ENCODE measurements at places on chromosomes 12 and 14.

GRCh38 chr14:64296561-64296960 is 2.4 kb upstream of the ESR2 start:
- DNase-seq = no peak

DNA sequence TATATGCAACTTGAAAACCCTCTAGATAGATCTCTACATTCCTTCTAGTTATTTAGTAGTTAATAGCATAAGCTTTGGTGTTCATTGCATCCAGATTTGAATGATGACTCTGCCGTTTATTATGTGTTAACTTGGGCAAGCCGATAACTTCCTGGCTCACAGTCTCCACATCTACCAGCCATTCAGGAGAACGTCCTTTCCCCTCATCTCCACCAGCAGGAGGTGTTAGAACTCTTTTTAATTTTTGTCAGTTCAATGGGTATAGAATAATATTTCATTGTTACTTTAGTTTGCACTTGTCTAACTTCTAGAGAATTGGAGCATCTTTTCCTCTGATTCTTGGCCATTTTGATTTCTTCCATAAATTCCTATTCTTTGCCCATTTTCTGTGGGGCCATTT is 30.0 kb upstream of the WSCD2 start:
- DNase-seq = no peak

DNA sequence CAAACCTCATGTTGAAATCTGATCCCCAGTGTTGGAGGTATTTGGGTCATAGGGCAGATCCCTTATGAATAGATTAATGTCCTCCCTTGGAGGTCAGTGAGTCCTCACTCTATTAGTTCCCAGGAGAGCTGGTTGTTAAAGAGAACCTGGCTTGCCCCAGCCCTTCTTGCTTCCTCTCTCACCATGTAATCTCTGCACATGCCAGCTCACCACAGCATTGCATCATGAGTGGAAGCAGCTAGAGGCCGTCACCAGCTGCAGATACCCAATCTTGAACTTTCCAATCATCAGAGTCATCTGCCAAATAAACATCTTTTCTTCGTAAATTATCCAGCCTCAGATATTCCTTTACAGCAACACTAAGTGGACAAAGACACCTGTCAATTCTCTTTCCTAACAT is 161.8 kb upstream of the IGF1 start:
- DNase-seq = no peak

- no peak for DNase-seq
Observed at GRCh38 chr14:91745344-91745743, 13.5 kb upstream of the CATSPERB start.

GRCh38 chr14:65972891-65973290 is 513.3 kb upstream of the CCDC196 start:
- no peak for DNase-seq

- DNase-seq = no peak
Observed at GRCh38 chr12:29610473-29611170, 113.1 kb upstream of the OVCH1 start.

DNA sequence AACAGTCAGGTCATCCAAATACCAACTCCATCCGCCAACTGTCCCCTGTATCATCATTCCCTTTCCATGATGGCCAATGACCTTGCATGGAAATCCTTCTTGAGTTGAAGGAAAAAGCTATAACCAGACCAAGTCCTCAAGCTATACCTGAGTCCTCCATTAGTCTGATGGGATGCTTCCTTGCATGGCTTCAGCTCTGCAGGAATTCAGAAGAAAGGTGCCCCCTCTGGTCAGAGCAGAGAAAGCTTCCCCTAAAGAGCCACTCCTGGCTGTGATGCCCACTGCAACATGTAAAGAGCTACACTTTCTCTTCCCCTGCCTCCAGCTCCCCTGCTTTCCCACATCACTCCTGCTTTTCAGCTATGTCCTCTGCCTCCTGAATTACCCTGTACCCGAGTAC is 43.1 kb upstream of the FKBP4 start:
- no peak for DNase-seq

DNA sequence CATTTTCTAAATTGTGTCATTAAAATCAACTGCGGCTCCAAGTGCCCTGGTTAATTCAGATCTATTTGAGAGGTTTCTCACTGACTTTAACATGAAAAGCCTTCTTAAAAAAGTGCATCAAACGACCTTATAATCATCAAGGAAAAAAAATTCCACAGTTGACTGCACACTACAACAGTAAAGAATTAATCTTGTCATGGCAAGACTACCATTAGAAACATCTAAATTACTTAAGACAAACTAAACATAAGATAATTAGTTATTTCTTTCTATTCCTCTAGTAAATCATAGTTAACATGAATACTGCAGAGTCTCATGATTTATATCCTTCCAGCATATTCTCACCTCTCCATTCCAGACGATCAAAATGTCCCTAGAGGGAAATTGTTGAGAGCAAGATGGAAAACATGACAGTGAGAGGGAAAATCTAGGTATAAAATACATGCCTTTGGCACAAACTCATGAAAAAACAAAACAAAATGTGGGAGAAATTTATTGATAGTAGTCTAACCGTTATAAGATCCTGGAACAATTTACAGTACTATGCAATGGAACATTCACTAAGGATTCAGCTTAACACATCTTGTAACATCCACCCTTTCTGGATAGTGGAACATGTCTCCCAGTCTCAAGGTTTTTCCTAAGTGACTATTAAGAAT is 112.5 kb downstream of the PRKD1 start:
- DNase-seq = no peak

- DNase-seq = no peak
Observed at GRCh38 chr14:101813833-101814232, 52.3 kb downstream of the PPP2R5C start.

- DNase-seq = peak; percentile 18
Observed at GRCh38 chr12:7190268-7191055, 976 bp downstream of the PEX5 start.

GRCh38 chr14:92135269-92135668 is 13.5 kb downstream of the CPSF2 start:
- no peak for DNase-seq

- DNase-seq = no peak
Observed at GRCh38 chr12:43763769-43764168, 5.0 kb downstream of the IRAK4 start.

DNA sequence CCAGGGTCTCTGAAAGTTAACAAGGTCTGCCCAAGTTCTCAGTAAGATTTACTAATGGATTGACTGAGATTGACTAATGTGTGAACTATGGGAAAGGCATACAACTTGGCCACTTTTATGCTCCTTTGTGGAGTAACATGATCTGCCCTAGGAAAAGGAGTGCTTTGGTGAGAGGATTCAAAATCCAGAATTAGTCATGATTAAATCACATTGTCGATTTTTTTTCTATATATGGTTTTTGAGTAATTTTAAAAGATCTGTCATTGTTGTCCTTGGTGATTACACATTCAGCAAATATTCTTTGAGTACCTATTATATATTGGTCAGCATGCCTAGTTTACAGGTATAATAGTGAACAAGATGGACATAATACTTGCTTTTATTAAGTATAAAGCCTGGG is 147.7 kb upstream of the SYT10 start:
- no peak for DNase-seq

GRCh38 chr14:92215579-92215978 is 93.8 kb downstream of the CPSF2 start:
- DNase-seq = no peak

- no peak for DNase-seq
Observed at GRCh38 chr12:95358111-95359083, 115.6 kb upstream of the METAP2 start.

DNA sequence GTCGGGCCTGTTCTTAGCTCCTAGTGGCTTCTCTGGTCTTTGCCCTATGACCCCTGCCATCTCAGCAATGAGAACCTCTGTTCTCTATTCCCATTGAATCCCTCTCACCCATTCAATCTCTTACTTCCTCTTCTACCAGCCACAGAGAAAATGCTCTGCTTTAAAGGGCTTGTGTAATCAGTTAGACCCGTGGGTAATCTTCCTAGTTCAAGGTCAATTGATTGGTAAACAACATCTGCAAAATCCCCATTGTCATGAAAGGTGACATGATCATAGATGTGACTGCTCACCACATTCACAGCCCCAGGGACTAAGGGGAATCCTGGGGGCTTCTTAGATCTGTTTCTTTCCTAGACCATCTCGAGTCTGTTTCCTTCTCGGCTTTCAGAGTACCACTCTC is 7.2 kb upstream of the CCDC197 start:
- no peak for DNase-seq

- DNase-seq = no peak
Observed at GRCh38 chr14:31275731-31276130, 68.1 kb upstream of the HECTD1 start.

GRCh38 chr14:73789989-73790581 is 61.5 kb upstream of the PTGR2 start:
- DNase-seq = peak; percentile 69

- DNase-seq = no peak
Observed at GRCh38 chr12:82873951-82874350, 187.2 kb downstream of the TMTC2 start.

DNA sequence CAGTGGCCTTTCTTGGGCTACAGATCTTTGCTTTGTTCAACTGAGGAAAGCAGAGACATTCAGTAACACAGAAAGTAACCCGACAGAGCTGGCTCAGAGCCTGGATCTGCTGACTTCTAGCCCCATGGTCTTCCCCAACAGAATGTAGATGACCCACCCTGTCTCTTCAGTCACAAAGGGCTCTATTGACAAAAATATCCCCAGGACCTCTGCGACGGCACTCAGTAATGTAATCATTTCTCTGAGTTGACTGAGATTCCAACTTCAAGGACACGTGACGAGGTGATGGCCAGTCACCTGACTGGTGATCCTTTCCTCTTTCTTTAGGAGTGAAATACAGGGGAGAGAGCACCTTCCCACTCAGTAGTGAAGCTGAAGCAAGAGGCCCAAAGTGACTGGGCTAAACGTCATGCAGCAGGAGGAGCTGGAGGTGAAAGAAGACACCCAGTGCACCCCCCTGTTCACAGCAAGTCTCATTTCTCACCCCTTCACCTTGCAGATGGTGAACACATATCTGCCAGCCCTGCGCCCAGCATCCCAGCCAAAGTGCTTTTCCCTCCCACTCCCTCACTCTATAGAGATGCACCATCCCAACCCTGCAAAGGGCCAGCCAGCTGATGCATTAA is 179.2 kb upstream of the EGLN3 start:
- no peak for DNase-seq

- no peak for DNase-seq
Observed at GRCh38 chr14:102417646-102418045, 54.9 kb downstream of the TECPR2 start.

GRCh38 chr12:51886021-51886710 is 1.7 kb upstream of the ANKRD33 start:
- DNase-seq = peak; percentile 91

DNA sequence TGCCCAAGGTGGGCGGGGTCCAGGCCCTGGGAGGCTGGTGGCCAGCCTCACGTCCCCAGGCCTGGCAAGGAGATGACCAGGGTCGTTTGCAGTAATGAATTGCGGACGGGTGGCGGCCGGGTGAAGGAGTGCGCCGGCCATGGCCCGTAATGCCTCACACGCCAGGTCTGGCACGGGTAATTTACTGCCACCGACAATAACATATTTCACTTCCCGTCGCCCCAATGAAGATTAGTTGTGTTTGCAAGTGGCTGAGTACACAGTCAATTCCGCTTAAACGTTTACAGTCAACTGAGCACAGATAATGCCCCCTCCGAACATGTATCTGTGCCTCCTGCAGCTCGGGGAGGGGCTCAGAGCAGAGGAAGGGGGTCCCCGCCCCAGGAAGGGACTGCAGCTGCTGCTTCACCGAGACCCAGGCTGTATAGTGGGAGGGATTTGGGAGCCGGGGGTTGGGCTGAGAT is 48.3 kb downstream of the MVK start:
- DNase-seq = no peak

GRCh38 chr14:33412450-33412849 is 473.8 kb downstream of the NPAS3 start:
- DNase-seq = no peak

GRCh38 chr12:130342442-130342841 is 4.8 kb downstream of the PIWIL1 start:
- DNase-seq = no peak

DNA sequence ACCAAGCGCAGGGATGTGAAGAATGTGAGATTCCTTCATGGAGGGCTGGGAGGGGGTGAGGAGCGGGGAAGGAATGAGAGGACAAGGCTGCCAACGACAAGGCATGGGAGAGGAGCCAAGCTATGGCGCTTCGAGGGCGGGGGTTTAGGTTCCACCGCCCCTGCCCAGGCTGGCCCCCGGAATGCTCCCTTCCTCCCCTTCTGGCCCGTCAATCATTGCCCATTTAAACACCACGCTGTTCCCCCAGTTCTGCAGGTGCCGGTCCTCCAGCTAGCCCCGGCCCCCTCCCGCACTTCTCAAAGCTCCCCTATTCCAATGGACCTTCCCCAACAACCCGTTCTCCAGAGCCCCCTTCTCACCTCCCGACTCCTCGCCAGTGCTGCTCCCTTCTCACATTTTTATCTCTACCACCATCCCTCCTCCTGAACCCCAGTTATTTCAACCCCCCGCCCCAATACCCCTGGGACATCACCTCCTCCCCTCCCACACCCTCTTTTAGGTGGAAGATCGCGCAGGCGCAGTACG is 428 bp downstream of the RNF41 start:
- DNase-seq = peak; percentile 92

GRCh38 chr14:63212776-63213500 is 8.7 kb downstream of the RHOJ start:
- no peak for DNase-seq

DNA sequence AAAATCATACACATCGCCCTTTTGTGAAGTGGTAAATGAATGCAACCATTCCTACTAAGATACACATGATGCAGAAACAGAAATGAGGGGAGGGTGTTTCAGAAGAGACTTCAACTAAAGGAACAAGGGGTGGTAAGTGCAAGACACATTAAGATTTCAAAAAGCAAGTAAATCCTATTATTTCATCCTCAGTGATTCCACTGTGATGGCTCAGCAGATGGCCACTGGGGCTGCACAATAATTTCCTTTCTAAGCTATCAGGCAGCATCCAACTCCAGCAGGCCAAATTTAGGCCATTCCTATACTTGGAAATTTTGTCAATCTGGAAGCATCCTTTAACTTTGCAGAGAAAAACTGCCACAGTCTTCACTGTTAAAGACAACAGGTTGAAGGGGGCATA is 272.4 kb downstream of the NELL2 start:
- DNase-seq = no peak

Measured in lower leg skin (tissue), 4 donors.